Fibroblast of lung (primary cell): ENCODE measurements at places on chromosomes 3 and 15.

DNA sequence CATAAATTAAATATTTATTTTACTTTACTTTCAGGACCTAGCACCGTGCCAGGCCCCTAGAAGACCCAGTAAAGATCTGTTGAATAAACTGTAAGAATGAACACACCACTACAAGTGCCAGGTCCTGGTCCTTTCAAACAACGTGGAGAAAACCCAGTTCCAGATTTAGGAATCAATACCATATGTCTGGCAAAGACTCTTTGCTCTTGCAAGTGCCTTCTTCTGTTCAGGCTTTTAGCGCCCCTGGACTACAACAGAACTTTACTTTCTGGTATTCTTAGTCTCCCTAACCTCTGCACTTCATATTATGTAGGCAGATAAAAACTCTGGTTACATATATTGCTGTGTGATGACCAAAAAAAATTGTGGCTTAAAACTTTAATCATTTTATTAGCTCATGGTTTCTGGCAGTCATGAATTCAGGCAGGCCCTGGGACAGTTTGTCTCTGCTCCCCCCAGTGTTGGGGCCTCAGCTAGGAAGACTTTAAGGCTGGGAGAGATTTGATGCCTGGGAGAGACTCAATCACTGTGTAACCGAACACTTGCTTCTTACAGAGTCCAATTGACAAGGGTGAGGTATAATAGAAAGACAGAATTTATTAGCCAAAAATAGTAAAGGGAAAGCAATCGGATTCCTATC is 2.9 kb upstream of the PSMA4 start:
- no peak for DNase-seq

- DNase-seq: no peak
Measured at GRCh38 chr3:45057557-45057956, 31.5 kb downstream of the CLEC3B start.

DNA sequence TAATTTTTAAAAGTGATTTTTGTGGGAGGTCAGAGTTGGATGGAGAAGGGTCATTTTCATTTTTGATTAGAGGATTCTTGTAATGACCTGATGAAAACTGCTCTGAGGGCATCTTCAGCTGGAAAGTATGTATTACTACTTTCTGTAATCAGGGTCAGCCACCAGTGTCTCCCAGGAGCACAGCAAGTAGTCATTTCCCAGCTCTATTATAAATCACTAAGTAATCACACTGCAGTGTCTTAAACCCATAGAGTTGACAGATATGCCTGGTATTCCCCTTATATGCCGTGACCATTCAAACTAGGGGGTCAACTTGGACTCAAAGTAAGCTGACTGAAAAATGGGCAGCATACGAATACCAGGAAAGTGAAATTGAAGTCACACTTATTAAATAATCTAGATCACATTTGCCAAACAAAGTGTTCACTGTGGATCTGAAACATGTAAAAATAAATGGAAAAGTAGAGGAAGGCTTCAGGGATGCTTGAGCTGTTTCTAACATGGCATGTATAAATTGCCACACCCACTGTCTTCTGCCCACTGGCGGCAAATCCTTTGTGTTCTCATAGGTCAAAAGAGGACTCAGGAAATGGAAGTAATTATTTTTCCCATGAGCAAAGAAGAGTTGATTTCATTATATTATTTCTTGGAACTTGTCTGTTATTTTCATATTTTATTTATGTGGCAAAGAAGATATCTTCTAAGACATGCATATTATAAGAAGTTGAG is 105.7 kb downstream of the MBNL1 start:
- DNase-seq: no peak

DNA sequence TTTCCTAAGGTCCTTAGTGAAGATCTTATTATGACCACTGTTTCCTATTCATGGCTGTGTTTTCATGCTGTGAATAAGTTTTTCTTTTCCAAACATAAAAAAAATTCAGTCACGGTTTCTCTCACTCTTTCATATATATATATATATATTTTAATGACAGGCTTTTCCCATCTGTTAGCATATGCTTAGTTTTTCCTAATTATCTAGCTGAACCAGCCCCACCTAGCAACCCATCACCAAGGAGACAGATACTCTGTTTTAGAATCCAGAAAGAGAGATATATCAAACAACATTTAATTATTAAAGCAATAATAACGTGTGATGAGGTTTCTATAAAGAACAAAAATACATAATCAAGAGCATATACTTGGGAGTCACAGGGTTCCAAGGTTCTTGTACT is 58.3 kb downstream of the TMCC1 start:
- no peak for DNase-seq

DNA sequence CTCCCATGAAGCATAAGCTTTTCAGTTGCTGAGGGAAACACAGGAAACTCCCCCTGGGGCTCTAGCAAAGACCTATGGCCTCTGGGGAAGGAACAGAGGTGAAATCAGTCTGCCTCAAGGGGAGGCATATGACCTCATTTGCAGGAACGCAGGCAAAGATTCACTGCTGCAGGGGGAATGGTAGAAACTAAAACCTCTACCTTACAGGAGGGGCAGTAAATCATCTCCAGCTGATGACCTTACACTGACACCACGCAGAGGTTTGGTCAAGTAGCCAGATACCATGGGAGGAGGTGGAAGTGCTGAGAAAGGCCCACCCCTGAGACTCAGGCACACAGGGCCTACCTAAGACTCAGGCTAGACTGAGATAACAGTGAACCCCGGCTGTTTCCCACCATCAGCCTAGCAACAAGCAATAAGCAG is 81.1 kb downstream of the RAD18 start:
- DNase-seq: no peak

DNA sequence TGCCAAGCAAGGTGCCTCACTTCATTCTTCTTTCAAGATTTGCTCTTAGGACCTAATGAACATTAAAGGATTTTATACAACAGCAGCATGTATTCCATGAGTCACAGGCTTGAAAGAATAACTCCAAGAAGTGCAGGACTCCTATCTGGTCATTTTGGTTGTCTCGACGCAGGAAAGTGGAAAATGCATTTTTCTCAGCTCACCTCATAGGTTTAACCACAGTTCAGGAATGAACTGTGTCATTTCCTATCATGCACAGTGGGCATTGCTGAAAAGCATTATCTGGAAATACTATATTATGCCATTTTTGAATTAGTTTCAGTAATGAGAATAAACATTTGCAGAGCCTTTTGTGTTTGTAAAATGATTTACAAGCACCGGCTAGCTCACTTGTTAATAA is 98.7 kb upstream of the BFSP2 start:
- DNase-seq: peak; percentile 25

DNA sequence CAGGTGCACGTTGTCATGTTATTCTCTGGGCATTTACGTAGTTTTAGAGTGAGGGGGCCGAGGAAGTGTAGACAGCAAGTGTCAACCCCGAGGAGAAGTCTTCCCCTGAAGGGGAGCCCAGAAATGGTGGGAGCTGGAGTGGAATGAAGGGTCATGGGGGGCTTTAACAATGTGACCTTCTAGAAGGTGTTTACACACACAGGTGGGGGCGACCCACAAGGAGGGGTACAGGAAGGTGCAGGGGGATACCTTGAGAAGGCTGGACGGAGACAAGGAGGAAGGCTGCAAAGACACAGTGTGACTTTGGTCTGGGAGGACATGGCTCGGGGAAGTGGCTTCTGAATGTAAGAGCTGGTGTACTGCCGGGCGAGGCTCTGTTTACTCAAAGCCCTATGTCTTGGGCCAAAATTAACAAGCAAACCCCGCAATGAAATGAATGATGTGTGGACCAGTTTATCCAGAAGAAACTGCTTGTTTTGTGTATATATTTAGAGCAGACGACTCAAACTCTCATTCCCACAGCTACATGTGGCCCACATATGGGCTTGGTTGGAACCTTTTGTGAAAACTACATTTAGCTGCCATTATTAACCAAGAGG is 18.7 kb downstream of the TRPM1 start:
- peak; percentile 68 for DNase-seq

GRCh38 chr3:12758025-12758781 is 856 bp downstream of the TMEM40 start:
- peak; percentile 57 for DNase-seq

GRCh38 chr3:57961177-57961827 is 46.9 kb upstream of the FLNB start:
- no peak for DNase-seq

DNA sequence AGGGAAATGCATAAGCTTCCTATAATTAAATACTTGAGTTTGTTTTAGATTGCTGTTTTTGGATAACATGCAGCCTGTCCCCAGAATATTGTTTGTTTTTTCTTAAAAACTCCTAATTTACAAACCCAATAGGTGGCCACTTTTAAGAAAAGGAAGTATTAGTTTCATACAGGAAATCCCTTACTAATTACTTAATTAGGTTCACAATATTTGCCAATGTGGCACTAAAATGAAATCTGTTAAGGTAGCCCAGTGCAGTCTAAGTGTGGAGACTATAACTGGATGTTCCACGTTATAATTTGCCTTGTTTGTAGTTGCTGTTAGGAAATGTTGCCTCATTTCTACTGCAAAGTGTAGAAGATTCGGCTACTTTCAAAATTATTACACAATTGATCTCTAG is 195.8 kb downstream of the BBX start:
- no peak for DNase-seq

GRCh38 chr15:26721232-26721967 is 51.5 kb downstream of the GABRB3 start:
- DNase-seq: no peak

GRCh38 chr3:9448071-9448470 is 50.7 kb downstream of the SETD5 start:
- no peak for DNase-seq

- DNase-seq: no peak
Measured at GRCh38 chr3:107727102-107727501, 204.3 kb downstream of the BBX start.

DNA sequence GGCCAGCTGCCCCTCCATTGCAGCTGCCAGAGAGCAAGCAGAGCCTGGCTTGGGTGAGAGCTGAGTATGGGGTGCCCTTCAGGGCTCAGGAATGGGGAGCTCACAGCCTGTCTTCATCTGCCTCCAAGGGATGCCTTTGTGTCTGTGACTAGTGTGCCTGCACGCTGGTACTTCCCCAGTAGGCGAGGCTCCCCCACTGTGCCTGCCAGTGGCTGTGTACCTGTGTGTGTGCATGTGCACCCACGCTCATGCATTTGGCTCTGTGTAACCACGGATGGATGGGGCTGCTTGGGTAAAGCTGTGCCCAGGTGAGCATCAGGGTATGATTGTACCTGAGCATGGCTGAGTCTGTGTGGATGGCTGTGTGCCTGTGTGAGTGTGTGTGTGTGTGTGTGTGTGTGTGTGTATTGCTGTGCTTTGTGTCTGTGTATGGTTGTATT is 2.3 kb upstream of the GRM2 start:
- DNase-seq: no peak

DNA sequence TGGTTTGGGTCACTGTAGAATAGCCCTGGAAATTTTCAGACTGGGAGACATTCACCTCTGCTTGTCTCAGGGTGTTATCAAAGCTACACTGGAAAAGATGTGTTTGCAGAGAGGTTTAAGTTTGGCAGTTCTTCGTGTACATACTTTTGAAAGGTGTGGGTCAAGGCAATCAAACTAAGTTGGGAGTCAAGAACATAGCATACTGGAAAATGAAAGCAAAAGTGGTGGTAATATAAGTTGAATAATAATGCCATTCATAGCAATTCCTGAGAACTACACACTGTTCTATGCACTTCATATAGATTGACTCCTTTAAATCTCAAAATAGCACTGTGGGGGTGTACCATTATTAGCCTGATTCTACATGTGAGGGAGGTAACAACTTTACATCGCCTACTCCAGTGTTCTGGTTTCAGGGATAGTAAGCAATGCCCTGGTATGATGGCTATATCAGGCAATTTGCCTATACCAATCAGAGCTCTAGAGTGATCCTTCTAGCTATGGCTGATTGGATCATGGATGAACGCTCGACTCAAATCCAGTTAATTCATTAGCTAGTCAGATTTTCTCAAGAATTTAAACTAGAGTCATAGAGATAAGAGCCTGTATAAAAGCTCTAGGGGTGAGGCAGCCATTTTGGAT is 44.6 kb upstream of the RASGRP1 start:
- DNase-seq: no peak

DNA sequence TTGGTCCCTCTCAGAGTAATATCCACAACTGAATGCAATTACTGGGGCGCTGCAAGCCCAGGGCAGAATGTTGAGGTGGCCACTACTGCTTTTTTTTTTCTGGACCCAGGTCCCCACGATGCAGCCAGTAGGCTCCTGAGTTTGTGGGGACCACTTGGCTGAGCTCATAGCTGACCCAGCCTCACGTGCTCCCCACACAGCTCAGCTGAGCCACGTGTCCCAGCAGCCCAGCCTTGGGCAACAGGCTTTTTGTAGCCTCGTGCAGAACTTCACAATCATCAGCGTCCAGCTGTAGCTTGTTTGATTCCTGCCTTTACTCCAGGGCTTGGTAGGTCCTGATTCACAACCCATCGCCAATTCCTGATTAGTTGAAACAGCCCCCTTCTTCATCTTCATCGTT is 117.3 kb downstream of the ETFA start:
- no peak for DNase-seq

DNA sequence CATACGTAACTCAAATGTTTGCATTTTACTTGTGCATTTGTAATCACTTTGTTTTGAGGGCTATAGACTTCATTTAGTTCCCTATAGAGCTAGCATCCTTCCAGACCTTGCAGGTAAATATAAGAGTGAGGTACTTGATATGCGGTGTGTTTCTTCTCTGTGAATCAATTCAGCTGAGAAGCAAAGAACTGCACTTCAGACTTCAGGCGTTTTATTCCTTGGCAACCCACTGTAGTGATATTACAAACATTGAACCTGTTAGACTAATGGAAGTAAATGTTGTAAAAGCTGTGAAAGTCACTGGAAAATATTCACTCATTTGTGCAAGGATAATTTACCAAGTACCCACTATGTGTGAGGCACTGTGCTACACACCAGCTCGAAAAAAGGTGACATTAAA is 94.1 kb upstream of the CHL1 start:
- DNase-seq: no peak

DNA sequence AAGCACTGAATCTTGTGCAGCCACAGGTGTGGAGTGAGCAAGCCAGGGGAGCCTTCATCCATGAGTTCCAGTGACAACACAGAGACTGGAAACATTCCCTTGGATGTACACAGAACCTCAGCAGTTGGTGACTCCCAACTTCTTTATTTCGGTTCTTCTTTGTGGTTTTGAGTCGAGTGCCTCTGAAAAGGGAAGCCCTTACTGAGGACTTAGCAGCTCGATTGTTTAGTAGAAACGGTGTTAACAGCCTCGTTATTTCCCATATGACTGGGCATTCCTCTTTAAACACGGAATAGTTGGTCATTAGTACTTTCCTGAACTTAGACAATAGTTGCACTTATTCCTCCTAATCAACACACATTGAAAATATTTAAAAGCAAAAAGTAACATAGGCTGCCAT is 7.7 kb downstream of the SLCO3A1 start:
- no peak for DNase-seq
